ENCODE measurements at places on chromosomes 2 and 18. TPM values are rescaled to one million over a fixed set of nuclear protein-coding genes. Genes with fewer than 3 reads are reported as not detected.

The GALM gene
- 47.5 TPM for polyA plus RNA-seq

The DCDC2C gene
- polyA plus RNA-seq = not detected

The SIX3 gene
- polyA plus RNA-seq = not detected

The POTEI gene
- not detected for polyA plus RNA-seq

The CRYGD gene
- not detected for polyA plus RNA-seq

The C1QL2 gene
- not detected for polyA plus RNA-seq

The ABCB11 gene
- not detected for polyA plus RNA-seq

The PFN4 gene
- polyA plus RNA-seq = not detected

The ATG4B gene
- polyA plus RNA-seq = 56.8 TPM

The NT5DC4 gene
- not detected for polyA plus RNA-seq

The SOCS6 gene
- polyA plus RNA-seq = not detected

The ANKRD23 gene
- 0.93 TPM for polyA plus RNA-seq

The GCKR gene
- polyA plus RNA-seq = not detected

The GKN1 gene
- not detected for polyA plus RNA-seq

The HRH4 gene
- polyA plus RNA-seq = 0.18 TPM

The ASB1 gene
- polyA plus RNA-seq = 17.6 TPM

The PROM2 gene
- not detected for polyA plus RNA-seq

The FTCDNL1 gene
- polyA plus RNA-seq = 0.56 TPM

The CCDC121 gene
- polyA plus RNA-seq = 2.4 TPM

The RAD51AP2 gene
- polyA plus RNA-seq = not detected

The GRHL1 gene
- 0.06 TPM for polyA plus RNA-seq

The LIMS2 gene
- 15.4 TPM for polyA plus RNA-seq

The LAMA3 gene
- polyA plus RNA-seq = not detected

The CREG2 gene
- 5.2 TPM for polyA plus RNA-seq

The CNDP1 gene
- not detected for polyA plus RNA-seq

The SLC19A3 gene
- not detected for polyA plus RNA-seq

The RMND5A gene
- 14.8 TPM for polyA plus RNA-seq

The DAW1 gene
- polyA plus RNA-seq = not detected

The CCDC93 gene
- 7.9 TPM for polyA plus RNA-seq

The COL4A4 gene
- not detected for polyA plus RNA-seq

The C2orf72 gene
- not detected for polyA plus RNA-seq

The ZAP70 gene
- 133 TPM for polyA plus RNA-seq

The IRS1 gene
- polyA plus RNA-seq = not detected

The CRACDL gene
- polyA plus RNA-seq = 0.16 TPM

The LPIN2 gene
- 52.7 TPM for polyA plus RNA-seq

The RAX gene
- not detected for polyA plus RNA-seq

The CYTIP gene
- polyA plus RNA-seq = 173 TPM

The GPC1 gene
- polyA plus RNA-seq = 0.39 TPM

The IL1RL1 gene
- not detected for polyA plus RNA-seq

The MATN3 gene
- polyA plus RNA-seq = not detected

The DQX1 gene
- polyA plus RNA-seq = not detected

The HAAO gene
- polyA plus RNA-seq = not detected

The ME2 gene
- 42.6 TPM for polyA plus RNA-seq

The MARCO gene
- not detected for polyA plus RNA-seq

The CHPF gene
- polyA plus RNA-seq = 6.6 TPM

The GCG gene
- polyA plus RNA-seq = not detected

The CYRIA gene
- polyA plus RNA-seq = not detected

The CRYBA2 gene
- not detected for polyA plus RNA-seq

The COL3A1 gene
- polyA plus RNA-seq = not detected

The CACNB4 gene
- not detected for polyA plus RNA-seq

The CD28 gene
- 92.6 TPM for polyA plus RNA-seq

The LYPD6B gene
- polyA plus RNA-seq = not detected

The STAT1 gene
- polyA plus RNA-seq = 236 TPM

The IL18R1 gene
- 11.7 TPM for polyA plus RNA-seq

The GAREM2 gene
- polyA plus RNA-seq = 1.2 TPM

The ABCG5 gene
- not detected for polyA plus RNA-seq
